ENCODE measurements at places on chromosomes 2 and 18.

GRCh38 chr2:160014227-160014626, 48.2 kb downstream of the PLA2R1 start:
- no peak for DNase-seq

- no peak for DNase-seq
Observed at GRCh38 chr18:74806700-74807416, 209.2 kb downstream of the ZNF407 start.

DNA sequence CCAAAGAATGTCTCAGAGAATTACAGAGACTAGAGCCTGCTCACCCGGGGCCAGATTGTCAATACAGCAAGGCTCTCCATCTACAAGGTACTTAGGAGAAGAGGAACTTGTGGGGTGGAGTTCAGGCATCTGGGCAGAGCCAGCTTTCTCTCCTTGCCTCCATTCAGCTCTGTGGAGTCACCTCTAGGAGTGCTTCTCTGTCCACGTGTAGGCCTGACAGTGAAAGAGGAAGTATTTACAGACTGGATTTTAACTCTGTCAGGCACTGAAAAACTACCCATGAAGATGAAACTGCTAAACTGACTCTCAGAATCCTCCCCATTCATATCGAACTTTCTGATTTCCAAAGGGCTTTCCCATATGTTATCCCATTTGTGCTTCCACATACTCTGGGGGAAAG, 315.6 kb downstream of the SETBP1 start:
- DNase-seq = no peak

- no peak for DNase-seq
Observed at GRCh38 chr2:241410739-241411176, 54.7 kb downstream of the FARP2 start.

DNA sequence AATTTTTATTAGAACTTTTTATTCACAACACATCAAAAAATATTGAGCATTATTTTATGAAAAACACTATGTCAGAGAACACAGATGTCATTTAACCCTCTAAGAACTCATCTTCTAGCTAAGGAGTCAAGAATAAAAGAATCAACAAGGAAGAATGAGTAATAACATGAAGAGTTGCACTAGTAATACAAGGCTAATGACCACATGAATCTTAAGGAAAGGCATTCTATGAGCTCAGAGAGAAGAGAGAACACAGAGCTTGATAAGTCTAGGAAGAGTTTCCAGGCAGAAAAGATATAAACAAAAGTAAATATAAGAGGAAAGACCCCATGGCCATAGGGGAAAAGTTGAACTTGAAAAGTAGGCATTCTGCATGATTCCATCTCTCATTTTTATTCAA, 166.5 kb downstream of the MAIP1 start:
- no peak for DNase-seq

DNA sequence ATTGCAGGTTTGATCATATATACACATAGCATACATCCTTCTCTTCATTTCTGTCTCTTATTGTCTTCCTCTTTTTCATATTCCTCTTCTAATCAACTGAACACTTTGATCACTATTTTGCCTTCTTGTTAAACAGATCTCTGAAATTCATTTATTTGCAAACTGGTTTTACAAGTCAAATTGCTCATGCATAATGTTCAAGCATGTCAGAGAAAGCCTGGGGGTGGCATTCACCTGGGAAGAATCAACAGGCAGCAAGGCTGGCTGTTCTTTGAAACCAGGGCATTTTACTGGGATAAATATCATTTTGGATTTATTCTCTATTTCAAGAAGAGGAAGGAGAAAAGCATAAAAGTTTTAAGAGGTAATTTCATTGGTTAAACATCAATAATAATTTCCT, 66.9 kb upstream of the LRATD1 start:
- no peak for DNase-seq

GRCh38 chr2:162342841-162343240, 1.1 kb upstream of the GCA start:
- no peak for DNase-seq

GRCh38 chr2:180715044-180715443, 265.4 kb upstream of the UBE2E3 start:
- no peak for DNase-seq

DNA sequence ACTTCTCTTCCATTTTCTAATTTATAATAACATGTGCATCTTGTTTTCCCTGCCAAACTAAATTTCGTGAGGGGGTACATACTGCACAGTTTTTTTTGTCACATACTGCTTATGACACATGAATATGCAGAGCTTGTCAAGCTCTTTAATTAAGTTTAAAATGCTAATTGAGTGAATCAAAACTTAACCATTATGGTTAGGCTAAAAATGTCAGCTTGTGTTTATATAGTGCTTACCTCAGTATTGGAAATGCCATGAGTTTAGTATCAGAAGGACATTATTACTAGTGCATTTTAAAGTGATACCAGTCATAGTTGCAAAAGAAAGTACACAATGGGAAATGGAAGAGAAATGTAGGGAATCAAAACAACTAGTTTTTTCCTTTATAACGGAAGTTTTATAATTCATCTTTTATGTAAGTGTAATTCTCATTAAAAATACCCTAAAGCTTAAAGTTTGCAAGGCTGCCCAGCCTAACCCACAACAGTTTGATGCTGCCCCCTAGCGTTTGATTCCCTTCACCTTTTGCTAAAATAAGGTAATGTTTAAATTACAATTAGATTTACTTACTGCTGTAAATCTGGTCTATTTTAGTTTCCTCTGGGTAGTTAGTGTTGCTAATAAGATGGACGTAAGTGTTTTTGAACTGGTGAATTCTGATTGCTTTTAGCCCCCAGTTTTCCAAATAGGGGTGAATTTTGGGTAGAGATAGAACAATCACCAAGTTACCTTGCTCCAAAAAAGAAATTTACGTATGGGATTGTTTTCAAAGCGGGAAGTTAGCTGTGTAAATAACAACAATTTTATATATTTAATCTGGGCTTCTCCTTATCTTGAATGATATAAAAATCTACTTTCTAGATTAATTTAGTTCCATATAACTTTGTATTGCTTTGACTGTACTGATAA, 3.2 kb downstream of the SLC39A10 start:
- no peak for DNase-seq

GRCh38 chr2:1740716-1741589, 3.4 kb downstream of the PXDN start:
- DNase-seq = peak; percentile 78

GRCh38 chr2:46367286-46367685, 70.1 kb downstream of the EPAS1 start:
- DNase-seq = no peak

DNA sequence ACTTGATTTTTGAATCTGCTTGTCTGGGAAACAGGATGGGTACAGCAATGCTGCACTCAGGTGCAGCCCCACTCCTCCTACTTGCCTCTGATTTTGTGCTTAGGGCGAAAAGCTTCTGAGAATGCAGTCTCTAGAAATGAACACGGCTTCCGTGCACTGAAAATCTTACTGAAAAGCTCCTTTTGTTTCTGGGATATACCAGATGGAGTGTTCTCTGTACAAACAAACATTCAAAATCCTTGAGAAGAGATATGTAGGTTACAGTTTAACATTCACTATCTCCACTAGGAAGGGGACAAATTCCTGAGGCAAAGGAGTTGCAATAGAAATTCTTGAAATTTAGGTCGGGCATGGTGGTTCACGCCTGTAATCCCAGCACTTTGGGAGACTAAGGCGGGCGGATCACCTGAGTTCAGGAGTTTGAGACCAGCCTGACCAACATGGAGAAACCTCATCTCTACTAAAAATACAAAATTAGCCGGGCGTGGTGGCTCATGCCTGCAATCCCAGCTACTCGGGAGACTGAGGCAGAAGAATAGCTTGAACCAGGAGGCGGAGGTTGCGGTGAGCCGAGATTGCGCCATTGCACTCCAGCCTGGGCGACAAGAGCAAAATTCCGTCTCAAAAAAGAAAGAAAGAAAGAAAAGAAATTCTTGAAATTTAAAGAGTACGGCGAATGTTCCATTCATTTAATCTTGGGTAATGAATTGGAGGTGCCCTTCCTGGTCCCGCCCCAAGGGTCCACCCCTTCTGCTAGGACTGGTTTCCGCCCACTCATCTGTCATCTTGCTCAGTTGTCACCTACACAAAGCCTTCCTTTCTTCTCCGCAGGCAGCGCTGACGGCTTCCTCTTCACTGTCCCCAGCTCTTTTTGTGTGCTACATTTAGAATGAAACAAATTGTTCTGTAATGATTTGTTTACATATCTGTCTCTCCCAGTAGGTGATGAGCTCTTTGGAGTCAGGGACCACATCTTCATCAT, 92.4 kb downstream of the SOCS6 start:
- no peak for DNase-seq

DNA sequence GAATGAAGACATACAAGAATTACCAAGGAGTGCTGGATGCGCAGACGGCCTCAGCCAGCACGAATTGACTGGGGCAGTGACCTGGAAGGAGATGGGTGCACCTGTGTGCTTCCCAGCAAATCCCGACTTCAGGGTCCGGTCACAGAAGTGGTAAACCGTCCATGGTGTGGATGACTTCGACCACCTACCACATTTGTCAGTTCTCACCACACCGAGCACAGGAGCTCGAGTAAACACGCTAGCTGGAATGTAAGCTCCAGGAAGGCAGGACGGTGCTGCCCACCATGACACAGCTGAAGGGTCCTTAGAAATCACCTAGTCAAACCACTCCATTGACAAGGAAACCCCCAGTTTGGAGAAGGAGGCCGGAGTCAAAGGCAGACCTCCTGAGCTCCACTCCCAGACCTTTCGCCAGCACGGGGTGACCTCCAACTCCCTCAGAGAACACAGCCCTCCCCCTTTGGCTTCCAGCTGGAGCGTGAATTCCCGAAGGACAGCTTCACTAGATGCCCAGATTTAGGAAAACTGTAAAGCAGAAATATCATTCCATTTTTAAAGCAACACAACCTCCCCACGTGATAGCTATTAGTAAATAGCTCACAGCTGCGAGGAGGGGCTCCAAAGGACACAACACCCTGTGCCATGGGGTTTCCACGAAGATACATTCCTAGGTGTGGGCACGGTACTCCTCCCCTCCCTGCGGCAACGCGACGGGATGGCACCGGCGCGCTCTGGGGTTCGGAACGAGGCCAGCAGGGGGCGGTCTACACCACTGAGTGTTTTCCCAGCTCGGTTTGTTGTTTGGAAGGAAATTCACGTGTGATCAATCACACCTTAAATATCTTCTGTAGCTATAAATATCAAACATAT, 34.1 kb upstream of the GNAL start:
- DNase-seq = peak; percentile 87

- DNase-seq = no peak
Observed at GRCh38 chr2:227462462-227462951, 9.4 kb upstream of the AGFG1 start.

GRCh38 chr2:10388954-10389560, 59.1 kb downstream of the ODC1 start:
- DNase-seq = no peak

- no peak for DNase-seq
Observed at GRCh38 chr2:164447660-164448059, 173.6 kb downstream of the GRB14 start.

DNA sequence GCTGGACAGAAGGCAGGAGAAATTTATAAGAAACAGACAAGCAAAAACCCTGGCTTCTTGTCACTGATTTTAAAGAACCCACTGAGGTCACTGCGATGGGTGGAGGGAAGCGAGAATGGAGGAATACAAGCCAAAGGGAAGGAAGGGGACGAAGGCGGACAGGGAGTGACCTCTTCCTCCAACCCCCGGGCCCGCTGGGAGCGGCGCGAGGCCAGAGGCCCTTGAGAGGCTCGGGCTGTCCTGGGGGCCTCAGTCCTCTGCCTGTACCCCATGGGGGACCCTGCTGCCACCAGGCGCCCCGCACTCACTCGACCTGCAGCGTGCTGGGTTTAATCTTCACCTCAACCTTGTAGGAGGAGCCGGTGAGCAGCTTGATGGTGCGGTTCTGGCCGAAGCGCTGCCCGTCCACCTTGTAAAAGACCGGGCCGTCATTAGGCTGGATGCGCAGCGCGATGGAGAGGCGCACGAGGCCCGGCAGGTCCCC, 793 bp downstream of the CNRIP1 start:
- no peak for DNase-seq

- DNase-seq = no peak
Observed at GRCh38 chr2:77087987-77088414, 434.2 kb downstream of the LRRTM4 start.

- DNase-seq = no peak
Observed at GRCh38 chr2:5548991-5549715, 143.0 kb upstream of the SOX11 start.

GRCh38 chr2:7057865-7058400, 140.7 kb downstream of the RNF144A start:
- no peak for DNase-seq

- DNase-seq = no peak
Observed at GRCh38 chr2:104794441-104794840, 59.5 kb upstream of the POU3F3 start.

DNA sequence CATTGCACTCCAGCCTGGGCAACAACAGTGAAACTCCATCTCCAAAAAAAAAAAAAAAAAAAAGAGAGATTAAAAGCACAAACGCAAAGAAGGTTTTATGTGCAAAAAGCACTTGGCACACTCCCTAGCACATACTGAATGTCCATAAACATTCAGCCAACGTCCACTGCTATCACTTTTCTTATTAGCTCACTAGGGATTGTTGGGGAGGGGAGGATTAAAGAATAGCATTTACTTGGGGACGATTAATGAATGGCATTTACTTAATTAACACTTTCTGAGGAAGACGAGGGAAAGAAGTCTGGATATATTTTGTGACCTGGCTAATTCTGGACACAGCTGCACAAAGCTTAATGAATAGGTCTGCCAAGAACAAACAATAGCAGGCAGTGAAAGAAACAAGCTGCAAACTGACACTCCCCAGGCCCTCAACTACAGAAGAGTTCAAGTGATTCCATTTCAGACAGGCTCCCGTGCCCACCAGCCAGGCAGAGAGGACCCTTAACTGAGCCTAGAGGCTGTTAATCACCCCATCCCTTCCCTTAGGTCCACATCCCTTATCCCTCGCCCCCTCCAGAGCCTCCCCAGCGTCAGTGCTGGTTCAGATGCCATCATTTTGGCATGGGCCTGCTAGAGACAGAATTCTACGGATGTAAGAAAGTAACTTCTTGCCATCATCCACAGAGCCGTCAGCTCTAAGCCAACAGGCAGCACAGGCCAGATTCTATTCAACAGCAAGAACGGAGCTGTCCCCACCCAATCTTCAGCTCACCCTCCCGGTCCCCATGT, 7.4 kb downstream of the CYB5A start:
- DNase-seq = no peak

Data from mesenteric fat pad (tissue), 1 donor.